Aorta (tissue), 5 donors: ENCODE measurements at places on chromosomes 1 and 21. TPM values are rescaled to one million over a fixed set of nuclear protein-coding genes. Genes with fewer than 3 reads are reported as not detected.
A peak's percentile ranks its signal among the peaks of the same experiment; 100 is the strongest.

The SPRR2D gene
- total RNA-seq: not detected

The FAM43B gene
- 2.7 TPM for total RNA-seq

The RNU1-2 gene
- 8,154 TPM for total RNA-seq

The MIA3 gene
- total RNA-seq: 67.4 TPM

The JUN gene
- 275 TPM for total RNA-seq

The PLD5 gene
- total RNA-seq: 9.2 TPM

DNA sequence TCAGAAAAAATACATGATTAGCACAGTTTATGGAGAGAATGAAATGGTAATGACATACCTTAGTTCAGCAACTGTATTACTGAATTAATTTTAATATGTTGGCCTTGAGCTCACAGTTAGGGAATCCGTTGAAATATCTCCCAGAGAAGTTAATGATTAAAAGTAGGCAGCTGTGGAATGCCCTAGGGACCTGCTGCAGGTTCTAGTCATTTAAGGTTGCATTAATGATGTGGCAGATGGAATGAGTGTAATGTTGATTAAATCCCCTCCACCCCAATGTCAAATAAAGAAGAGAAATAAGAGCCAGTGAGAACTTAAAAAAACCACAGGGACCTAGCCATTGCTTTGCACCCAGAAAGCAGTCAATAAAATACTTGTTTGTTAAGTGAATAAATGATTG, 40.3 kb upstream of the TRIM45 start:
- no peaks in the 10 kb centered on the region for H3K27me3 ChIP-seq
- H3K4me1 ChIP-seq: no peaks in the 10 kb centered on the region
- H3K36me3 ChIP-seq: no peaks in the 10 kb centered on the region

DNA sequence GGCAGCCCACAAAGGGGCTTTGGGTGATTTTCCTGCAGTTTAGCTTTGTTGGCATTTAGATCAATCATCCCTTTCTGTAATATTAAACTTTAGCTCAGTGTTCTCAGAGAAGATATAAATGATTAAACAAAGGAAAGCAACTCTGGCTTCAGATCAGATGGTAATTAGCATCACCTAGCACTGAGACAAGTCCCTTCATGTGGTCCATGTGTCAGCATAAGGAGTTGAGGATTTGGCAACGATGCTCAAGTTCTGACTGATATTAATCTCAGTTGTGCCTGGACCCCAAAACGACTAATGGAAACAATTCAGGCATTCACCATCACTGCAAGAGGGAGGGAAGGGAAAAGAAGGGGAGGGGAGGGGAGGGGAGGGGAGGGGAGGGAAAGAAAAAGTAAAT, 60.4 kb downstream of the SEC16B start:
- no peaks in the 10 kb centered on the region for H3K36me3 ChIP-seq
- no peak overlapping the region for H3K27ac ChIP-seq
- no peaks in the 10 kb centered on the region for H3K27me3 ChIP-seq
- no peak overlapping the region for H3K4me3 ChIP-seq

DNA sequence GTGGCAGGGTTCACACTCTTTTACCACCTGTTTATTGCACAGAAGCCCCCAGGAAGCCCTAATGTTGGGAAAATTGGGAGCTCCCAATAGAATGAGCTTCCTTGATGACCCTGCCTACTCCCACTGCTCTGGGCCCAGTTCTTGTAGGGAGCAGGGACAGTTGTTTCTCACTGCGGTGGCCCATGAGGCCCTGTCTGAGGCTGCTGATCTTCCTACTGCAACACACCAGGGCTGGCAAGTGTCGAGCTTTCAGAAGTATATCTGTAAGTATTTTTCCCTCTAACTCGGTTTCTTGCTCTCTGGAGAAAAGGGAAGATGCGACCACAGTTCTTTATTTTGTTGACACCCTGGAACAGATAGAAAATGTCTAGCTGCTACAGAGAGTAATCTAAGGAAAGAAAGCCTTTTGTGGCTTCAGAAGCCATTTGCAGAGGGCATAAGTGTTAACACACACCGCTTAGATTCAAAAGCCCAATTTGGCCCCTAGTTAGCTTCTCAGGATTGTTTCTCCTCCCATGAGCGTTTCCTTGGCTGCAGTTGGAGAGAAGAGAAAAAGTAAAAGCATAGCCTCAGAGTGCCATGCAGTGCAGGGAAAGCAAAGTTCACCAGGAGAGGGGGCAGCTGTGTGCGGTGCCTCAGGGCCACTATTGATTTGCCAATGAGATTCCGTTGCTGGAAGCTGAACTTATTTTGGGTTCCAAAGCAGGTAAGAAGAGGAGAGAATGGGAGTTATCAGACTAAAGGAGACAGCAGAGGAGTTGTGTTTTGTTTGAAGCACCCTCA, 102.6 kb downstream of the SELENOF start:
- H3K4me1 ChIP-seq: no peaks in the 10 kb centered on the region
- H3K4me3 ChIP-seq: no peak overlapping the region
- no peaks in the 10 kb centered on the region for H3K36me3 ChIP-seq
- H3K27me3 ChIP-seq: no peaks in the 10 kb centered on the region

DNA sequence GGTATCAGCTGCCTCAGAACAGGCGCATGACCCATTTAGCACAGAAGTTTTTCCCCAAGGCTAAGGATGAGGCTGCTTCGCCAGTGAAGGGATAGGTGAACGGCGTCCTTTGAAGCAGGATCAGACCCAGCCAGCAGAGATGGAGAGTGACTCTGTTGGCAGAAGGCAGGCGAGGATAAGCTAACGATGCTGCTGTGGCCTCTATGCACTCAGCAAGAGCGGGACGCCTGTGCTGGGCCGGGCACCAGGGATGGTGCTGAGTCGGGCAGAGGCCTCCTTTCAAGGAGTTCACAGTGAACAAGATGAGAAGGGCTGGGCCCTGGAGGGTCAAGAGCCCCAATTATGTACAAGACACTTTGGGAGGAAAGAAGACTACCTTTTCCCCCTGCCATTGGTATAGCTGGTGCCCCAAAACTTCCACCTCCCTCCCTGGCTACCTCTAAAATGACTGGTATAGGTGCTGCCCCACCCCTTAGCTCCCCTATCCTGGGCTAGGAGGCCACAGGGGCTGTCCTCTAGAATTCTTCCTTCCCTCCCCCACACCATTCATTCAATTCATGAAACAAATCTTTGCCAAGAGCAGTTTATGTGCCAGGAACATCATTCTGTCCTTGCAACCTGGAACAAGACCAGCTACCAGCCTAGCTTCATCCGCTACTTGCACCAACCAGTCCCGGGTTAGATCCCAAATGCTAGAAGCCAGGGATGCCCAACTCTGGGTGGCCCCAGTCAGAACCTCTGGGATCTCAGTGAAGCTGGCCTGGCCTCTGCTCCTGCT, 7.5 kb downstream of the XKR8 start:
- no peak overlapping the region for H3K27ac ChIP-seq
- H3K4me3 ChIP-seq: no peak overlapping the region
- peaks cover 5% of the 10 kb centered on the region for H3K36me3 ChIP-seq
- DNase-seq: no peak

- H3K4me1 ChIP-seq: peaks cover 8% of the 10 kb centered on the region
- peak overlapping the region; percentile 81 for H3K27ac ChIP-seq
- H3K36me3 ChIP-seq: no peaks in the 10 kb centered on the region
- H3K27me3 ChIP-seq: no peaks in the 10 kb centered on the region
Observed at GRCh38 chr1:62066713-62067112, 127.9 kb upstream of the L1TD1 start.
